NCI-H2029 treated with DMSO at 0.1 percent for 48 hours (cell line): ENCODE measurements at places on chromosomes 5 and 9.

DNA sequence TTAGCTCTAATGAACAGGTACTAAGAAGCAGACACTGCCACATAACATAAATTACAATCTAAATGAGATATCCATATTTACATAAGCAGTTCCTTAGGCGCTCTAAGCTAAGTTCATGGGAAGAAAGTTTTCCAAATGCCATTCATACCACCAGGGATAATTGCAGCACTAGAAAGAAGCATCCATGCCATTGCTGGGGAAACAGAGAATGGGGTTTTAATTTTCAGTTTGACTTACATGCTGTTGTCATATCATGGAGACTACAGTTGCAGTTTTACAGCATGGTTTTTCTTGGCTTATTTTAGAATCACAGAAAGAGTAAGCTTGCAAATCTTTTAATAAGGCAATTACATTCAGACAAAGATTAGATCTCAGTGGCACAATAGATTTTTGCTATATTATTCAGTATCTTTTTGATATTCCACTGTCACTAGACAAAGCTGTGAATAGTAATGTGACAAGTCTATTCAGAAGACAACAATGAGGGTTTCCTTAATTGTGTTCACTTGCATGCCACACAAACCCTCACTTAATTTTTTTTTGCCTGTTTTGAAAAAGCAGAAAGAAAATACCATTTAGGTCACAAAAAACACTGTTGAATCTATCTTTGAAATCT lies 108.4 kb upstream of the ELAVL2 start:
- no peak for DNase-seq

DNA sequence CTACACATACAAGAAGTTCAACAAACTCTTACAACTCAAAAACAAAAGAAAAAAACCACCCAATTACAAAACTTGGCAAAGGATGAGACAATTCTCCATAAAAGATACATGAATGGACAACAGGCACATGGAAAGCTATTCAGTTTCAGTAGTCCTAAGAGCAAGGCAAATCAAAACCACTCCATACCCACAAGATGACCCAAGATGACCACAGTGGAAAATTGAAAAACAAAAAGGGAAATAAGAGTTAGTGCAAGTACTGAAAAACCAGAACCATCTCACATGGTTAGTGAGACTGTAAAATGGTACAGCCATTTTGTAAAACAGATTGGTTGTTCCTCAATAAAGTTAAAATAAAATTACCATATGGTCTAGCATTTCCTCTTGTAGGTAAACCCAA lies 287.1 kb upstream of the CDH9 start:
- no peak for DNase-seq

- DNase-seq = no peak
These were observed at the start of gene DNAH5 for GRCh38 chr5:13944560-13945199. TSS of gene DNAH5 (minus strand) at chr5:13944688. CDS start at chr5:13944438, 250 bp downstream.

GRCh38 chr9:38008168-38009034 lies 60.6 kb downstream of the SHB start:
- no peak for DNase-seq

GRCh38 chr9:84970432-84970831 lies 300.9 kb downstream of the NTRK2 start:
- DNase-seq = no peak

- no peak for DNase-seq
These were observed 18.3 kb upstream of the CARTPT start for GRCh38 chr5:71700803-71701202.

DNA sequence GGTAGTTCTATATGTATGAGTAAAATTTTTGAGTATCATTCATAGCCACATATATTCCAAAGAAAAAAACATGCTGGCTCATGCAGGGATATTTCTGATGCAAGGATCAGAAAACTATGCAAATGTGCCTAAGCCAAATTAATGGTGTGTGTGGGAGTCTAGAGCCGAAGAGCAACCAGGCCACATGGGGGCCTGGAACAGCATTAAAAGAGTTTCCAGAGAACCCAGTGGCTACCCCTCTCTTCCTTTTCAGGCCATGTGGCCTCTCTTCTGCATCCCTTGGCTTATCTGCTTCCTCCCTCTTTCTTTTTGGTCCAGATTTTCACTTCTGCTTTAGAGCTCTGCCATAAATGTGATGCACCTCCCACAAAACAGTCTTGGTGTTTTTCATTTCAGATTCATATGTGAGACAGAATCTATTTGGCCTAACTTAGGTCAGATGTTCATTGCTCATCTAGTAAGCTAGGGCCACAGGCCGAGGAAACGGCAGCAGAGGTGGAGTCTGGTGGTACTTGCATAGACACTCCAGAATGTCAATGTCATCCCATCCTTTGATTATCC lies 300.0 kb downstream of the SH3GL2 start:
- DNase-seq = no peak

- no peak for DNase-seq
These were observed 91.6 kb downstream of the NFIB start for GRCh38 chr9:14222149-14222835.

DNA sequence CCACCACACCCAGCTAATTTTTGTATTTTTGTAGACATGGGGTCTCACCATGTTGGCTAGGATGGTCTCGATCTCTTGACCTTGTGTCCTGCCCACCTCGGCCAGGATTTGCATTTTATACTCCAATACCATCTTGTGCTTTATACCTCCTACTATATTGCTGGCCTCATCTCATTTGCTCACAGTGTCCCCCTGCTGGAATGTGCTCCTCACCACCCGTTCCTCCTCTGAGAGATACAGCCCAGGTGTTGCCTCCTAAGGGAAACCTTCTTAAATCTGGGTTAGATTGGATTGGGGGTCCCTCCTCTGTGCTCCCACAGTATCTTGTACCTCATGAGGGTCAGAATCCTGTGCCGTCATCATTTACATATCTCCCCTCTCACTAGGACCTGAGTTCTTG lies 131.7 kb downstream of the PAPPA start:
- DNase-seq = no peak

GRCh38 chr5:96671441-96671840 lies 9.3 kb downstream of the CAST start:
- DNase-seq = no peak

GRCh38 chr9:125519734-125520133 lies 187.3 kb downstream of the MAPKAP1 start:
- DNase-seq = no peak

GRCh38 chr9:123562844-123563346 lies 206.9 kb downstream of the CRB2 start:
- no peak for DNase-seq

DNA sequence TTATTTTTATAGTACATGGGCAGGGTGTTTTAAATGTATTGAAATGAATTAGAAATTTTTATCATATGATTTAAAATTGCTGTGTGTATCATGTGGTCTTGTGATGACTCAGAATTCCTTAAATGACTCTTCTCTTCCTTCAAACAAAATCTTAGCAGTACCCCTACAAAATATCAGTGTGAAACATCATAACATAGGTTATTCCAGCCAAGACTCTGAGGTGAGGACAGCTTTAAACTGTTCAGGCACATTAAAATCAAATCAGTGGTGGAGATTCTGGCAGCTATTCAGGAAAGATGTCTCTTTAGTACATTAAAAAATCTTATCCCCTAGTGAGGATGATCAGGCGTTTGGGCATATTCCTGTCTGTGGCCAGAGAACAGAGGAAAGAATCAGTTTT lies 174.0 kb downstream of the MAN2A1 start:
- no peak for DNase-seq

DNA sequence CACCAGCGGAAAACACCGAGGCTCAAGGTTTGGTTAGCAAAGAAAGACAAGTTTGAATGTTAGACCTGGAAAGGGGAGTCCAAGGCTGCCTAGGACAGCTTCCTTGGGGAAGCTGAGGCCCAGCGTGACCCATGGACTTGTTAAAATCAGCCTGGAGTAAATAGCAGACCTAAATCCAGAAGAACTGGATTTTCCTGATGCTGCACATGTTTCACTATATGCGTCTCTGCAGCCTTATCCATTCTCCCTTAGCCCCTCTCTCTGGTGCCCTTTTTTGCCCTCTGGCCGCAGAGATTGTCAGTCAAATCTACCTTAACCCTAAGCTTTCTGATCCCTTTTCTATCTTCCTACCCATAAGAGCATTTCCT lies 119.9 kb downstream of the NTRK2 start:
- DNase-seq = no peak

- no peak for DNase-seq
These were observed 36.0 kb upstream of the CREBRF start for GRCh38 chr5:173020154-173020581.

- DNase-seq = no peak
These were observed 518.7 kb downstream of the LRRC70 start for GRCh38 chr5:63097286-63097685.

- DNase-seq = no peak
These were observed 130.9 kb downstream of the CCDC192 start for GRCh38 chr5:127834094-127834531.

DNA sequence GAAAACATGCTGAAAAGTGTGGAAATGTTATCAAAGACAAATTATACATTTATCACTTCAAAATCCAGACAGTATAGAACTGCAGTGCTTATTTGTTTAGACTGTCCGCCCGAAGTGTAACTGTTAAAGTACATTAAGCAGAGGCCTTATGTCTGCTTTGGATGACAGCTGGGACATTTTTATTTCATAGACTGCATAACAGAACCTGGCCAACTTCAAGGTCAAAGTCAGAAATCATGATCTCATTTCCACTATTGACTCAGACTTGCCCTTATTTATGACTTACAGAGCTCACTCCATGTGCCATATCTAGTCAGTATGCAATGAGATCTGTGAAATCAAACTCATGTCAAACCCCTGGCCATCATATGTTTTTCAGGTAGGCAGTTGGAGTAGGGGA lies 87.7 kb downstream of the RAB3C start:
- no peak for DNase-seq

DNA sequence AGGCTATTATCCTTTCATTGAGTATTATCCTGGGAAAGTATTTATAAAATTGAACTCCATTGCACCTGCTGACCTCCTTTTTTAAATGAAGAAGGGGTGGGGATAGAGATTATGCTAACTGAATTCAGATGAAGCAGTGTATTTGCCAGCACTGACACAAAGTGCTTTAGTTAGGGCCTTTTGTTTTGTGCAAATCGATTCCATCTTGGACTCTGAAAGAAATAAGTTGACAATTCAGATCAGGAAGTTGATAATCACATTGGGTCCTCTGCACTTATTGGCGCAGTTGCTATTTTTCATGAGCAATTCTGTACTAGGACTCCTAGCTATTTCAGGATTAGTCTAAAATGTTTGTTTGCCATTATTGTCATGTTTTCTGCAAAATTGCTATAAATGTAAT lies 101.6 kb upstream of the FSD1L start:
- no peak for DNase-seq

- DNase-seq = no peak
These were observed 55.1 kb upstream of the SH3PXD2B start for GRCh38 chr5:172509405-172509781.

GRCh38 chr9:92952906-92953610 lies 5.7 kb downstream of the FGD3 start:
- DNase-seq = peak; percentile 89

GRCh38 chr9:16727452-16728136 lies 142.9 kb downstream of the BNC2 start:
- no peak for DNase-seq

GRCh38 chr9:38091310-38092199 lies 22.5 kb upstream of the SHB start:
- no peak for DNase-seq

DNA sequence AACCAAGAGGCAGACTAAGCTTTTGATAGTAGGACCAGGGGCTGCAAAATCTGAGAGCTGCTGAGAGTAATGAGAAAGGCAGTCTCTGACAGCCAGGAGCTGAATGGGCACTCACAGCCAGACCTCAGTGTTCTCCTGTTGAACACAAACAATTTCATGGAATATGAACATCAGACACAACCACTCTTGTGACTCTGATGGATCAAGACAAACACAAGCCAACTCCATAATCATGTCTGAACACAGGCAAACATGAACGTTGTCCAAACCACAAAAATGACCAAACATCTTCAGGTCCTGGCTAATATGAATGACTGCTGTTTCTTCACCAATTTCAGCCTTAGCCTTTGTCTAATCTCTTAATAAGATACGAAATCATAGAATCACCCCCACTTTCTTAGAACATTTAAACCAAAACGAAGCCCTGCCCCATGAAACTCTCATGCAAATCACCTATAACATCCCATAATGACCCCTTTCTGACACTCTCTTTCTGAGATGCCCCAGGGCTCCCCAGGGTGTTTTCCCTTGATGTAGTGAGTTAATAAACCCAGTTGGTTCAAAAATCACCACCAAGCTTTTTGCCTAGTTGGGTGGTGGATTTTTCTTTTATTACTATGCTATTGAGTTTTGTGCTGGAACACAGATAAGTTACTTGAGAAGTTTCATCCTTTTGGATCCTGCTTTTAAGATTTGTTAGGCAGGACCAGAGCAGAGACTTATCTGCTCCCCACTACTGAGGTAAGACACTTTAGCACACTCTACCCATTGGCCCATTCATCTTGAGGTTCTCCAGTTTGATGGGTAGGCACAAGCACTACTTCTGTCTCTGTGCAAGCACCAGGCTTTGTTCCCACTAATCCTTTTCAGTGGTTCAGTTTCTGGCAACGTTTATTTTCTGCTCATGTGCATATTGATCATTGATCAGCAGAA lies 5.9 kb upstream of the ERAP2 start:
- DNase-seq = peak; percentile 58

GRCh38 chr9:71279151-71279739 lies 157.8 kb upstream of the TRPM3 start:
- no peak for DNase-seq

DNA sequence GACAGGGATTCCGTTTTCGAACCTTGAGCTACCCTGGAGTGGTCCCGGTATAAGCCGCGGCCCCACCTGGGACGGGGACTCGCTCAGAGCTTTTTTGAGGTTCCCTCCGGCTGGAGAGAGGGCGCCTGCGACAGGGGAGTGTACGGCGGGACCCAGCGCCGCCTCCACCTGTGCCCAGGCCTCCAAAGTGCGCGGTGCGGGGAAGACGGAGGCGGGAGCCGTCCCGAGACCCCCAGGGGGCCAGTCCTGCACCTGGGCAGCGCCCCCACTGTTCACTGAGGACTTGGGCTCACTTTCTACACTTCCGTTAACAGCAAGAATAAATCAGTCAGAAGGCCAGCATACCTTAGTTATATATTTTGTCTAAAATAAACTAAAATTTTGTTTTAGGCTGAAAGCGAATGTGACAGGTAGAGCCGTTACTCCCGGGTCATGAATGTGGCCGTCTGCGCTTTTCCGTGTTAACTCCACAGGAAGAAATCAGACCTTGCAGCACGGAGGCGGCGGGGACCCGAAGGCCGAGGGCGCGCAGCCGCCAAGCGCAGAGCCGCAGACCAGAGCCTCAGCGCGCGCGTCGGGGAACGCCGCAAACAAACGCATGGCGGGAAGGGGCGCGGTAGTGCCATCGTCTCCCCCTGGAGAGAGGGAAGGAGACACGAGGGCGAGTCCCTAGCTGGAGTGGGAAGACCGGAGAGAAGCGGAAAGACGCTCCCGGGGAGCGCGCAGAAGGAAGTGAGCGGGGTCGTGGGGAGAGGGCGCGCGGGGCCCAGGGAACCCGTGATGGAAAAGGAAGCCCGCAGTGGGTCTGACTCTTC lies 14.1 kb downstream of the TRIM7 start:
- DNase-seq = no peak
